ENCODE measurements at places on chromosomes 3 and 15.

GRCh38 chr3:53585627-53586026 lies 91.2 kb downstream of the CACNA1D start:
- DNase-seq, result no peak

GRCh38 chr15:64141798-64142512 lies 9.6 kb upstream of the SNX22 start:
- DNase-seq, result no peak

DNA sequence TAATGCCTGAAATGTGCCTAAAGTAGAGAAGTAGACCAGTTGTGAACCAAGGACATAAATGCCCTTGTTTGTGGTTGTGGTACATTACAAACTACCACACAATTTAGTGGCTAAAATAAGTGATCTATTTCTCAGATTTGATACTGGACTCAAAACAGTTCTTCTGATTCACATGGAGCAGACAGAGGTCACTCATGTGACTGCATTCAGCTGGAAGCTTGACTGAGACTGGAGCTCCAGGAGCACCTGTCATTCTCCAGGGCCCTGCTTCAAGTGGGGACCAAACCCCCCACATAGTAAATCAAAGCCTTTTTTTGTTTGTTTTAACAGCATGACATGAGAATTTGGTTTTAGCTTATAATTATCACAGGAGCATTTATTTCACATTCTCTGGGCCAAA lies 301.2 kb downstream of the OXSM start:
- DNase-seq, result no peak

DNA sequence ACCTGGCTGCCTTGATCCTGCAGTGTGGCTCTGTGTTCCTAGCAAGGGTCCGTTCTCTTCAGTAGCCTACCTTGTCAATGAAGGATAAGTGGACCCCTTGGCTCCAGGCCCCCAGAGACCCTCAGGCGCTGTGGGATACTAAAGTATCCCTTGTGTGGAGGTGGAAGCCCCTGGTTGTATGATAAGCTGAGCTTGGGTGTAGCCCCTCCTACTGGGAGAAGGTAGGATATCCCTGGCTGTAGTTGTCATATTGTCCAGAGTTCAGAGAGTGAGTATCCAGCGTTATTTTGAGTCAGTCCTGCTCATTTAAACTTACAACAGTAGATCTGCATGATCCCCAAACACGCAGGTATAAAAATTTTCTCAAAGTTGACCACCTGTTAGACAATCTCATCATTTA lies 496.8 kb downstream of the CNTN4 start:
- no peak for DNase-seq

DNA sequence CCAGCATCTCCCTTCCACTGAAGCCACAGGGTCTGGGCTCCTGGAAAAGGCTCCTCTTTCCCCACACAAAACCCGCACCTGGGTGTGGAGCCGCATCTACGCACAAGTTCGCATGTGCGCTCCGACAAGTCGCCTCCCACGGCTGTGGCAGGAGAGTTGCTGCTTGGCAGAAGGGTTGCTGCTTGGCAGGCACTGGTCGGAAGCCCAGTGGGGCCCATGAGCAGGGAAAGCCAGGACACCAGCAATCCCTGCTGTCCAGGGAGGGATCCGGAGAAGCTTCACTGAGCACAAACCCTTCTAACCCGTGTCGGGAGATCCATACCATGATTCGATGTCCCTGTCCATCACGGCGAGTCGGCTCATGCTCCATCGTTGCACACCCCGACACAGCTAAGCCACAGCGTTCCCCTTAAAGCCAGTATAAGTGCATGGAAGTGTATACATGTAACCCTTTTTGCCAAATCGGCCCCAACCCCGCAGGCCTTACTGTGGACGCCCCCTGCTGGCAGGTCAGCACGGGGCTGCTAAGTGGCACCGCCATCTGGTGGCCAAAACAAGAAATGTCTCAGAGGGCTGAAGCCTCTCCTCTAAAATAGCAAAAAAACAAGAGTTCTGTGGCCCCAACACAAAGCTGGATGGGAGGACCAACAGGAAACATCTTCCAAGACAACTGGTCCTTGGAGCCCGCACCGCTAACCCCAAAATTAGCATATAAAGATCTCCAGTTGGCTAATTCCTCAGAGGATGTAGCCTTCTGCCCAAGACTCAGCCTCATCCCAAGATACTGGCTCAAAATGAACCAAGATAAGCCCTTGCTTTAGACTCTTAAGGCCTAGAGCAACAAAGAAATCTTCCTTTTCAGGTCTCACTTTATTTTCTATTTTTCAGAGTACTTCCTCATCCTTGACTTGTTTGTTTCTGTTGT lies 8.3 kb downstream of the ANKRD63 start:
- peak; percentile 89 for DNase-seq

DNA sequence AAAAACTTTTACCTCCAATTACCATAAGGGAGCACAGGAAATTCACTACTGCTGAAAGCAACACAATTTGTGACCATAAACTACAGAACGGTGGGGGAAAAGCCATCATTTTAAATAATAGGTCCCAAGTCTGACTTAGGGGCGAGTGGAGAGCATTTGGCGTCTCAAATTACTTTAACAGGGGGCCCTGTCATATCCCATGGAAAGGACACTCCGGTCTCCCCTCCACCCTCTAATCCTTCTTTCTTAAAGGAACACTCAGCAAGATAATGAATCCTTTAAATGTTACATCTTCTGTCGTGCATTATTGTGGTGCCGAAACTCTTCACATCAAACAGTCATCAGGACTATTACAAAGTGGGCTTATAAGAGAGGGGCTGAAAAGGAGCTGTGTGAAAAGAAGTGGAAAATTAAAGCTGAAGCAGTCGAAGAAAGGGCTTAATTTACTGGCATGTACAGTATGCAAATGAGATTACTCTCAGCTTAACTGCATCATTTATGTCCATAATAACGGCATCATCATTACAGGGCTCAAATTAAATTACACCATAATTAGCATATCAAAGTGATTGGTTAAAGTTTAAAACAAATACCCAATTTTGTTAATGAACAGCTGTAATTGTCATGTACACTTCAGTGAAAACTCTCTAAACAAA lies 342.2 kb downstream of the FOXP1 start:
- DNase-seq, result no peak

GRCh38 chr3:115280506-115280905 lies 133.4 kb upstream of the ZBTB20 start:
- DNase-seq, result no peak

- DNase-seq, result no peak
Observed at GRCh38 chr15:78244101-78244500, 9.7 kb upstream of the ACSBG1 start.

GRCh38 chr3:112379020-112379690 lies 46.2 kb downstream of the CD200 start:
- no peak for DNase-seq

DNA sequence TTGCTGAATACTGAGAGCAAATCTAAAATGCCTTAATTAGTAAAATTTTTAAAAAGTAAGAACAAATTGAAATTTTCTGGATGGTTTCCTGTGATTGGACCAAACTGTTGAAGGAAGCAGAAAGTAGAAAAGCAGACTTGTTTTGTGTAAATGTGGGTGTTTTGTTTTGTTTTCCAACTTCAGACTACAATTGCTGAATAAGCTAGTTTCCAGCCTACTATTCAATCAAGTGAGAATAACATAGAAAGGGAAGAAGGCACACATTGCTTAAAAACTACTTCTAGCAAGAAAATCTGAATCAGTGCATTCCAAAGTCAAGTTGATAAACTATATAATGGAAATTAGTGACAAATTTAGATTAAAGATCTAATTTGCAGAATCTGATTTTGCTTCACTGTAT lies 519.3 kb downstream of the NLGN1 start:
- DNase-seq, result no peak

- DNase-seq, result no peak
Observed at GRCh38 chr3:63126530-63126929, 151.6 kb upstream of the SYNPR start.

- no peak for DNase-seq
Observed at GRCh38 chr3:81483046-81483445, 278.4 kb downstream of the GBE1 start.

- DNase-seq, result no peak
Observed at GRCh38 chr3:14537590-14538450, 2.3 kb downstream of the GRIP2 start.

DNA sequence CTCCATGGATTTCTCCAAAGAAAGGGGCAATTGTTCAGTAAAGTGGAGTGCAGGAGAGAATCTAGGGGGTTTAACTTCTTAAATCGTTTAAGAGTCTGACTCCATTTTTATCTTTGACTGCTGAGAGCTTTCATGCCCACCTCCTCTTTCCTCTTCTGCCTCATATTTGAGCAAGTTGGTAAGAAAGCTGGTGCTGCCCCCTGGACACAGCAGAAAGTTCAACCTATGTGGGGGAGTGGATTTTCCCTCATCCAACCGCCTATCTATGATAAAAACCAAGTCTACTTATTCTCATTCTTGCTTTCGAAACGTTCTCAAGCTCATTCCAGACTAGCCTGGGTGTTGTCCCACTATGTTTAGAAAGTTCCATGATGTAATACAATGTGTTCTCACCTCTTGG lies 26.0 kb downstream of the HHLA2 start:
- no peak for DNase-seq

DNA sequence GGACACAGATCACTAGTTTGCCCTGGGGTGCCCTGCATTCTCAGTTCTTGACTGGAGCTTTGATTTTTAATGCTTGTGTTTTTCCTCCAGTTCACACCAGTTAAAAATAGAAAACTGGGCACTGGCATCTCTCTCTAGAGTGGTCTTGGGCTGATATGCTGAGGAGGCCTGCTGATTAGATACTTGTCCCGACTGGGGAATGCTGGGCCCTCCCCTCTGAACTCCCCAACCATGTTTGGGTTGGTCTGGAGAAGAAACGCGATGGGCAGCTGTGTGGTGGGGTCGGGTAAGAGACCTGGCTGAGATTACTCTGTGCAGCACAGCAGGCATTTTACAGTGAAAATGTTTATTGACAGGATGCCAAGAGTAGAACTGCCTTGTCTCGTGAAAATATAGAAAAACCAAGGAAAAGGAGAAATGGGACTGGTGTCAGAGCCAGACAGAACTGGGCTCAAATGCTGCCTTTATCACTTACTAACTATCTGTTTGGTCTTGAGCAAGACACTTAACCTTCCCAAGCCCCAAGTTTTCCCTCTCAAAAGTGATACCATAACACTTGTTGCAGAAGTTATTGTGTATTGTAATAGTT lies 1.6 kb upstream of the ACTC1 start:
- no peak for DNase-seq

DNA sequence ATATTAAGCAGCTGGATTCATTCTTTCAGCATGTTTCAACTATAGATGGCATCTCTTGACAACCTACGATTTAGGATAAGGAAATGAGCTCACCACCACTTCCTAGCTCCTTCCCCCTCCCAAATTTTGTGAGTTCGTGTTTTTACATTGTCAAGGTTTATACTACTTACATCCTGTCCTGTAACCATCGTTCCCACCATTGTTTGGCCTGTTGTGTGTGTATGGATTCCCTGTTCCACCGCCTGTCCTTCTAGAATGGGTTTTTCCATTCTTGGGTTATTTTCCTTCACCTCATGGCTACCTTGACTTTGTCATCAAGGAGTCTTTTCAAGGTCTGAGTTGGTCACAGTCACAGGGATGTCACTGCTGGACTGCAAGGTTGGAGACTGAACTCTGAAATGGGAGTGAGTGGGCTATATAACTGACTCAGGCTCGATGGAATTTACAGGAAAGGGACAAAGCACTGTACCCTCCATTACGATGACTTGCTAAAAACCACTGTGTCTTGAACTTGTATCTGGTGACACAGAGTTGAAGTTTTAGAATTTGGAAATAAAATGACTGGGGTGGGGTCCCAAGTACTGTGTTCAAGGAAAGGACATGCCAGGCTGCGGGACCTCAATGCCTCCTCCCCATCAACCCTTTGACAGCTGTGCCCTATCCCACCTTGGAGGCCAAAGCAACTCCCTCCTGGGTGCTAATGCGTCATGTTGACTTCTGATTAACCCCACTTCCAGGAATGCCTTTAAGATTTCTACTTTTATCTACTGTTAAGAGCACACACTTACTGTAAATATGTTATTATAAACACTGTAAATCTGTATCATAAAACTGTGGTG lies 66.8 kb upstream of the BLM start:
- DNase-seq, result peak; percentile 94
